CD4-positive, alpha-beta T cell treated with Interleukin-1 beta for 1 hour (primary cell): ENCODE measurements at places on chromosomes 12 and 14.

DNA sequence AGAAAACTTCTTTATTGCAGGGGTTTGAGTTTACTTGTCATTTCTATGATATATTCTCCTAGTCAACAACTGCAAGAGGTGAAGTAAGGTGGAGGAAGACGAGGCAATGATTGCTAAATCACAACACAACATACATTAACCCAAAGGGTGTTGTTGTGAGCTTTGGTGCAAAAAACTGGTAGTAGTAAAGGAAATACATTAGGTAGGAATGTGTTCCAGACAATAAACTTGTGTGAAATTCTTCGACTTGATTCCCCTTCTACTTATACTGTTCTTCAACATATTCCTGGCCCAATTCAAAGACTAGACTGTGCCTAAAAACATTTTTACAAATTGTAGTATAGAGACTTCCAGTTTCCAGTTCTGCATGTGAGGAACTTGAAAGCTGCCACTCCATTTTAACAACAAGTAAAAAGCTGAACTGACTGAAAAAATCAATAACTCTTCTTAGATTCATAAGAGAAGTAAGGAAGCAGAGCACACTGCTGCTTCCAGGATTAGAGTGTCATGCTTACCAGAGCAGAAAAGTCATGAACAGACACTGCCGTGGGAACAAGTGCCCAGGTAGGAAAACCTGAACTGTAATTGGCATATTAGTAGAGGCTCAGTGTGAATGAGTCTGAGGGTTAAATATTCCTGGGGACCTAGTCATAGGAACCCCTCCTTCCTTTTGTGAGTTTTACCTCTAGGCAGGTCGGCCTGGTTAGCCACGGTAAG is 22.2 kb downstream of the COX8C start:
- DNase-seq, result no peak

DNA sequence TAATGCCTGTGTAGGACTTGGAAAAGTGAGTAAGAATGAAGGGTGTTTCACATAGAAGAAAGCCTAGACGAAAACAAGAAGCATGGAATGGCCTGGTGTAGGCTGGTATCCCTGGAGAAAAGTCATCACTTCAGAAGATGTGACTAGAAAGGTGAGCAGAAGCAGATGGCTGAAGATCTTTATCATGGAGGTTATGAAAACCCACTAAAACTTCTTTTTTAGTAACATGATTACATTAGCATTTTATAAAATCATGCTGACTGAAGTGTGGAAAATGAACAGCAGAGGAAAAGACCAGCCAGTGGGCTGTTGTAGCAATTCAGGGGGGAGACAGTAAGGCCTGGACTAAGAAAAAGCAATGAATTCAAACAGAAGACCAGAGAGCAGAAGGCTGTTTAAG is 114.5 kb upstream of the G2E3 start:
- no peak for DNase-seq

DNA sequence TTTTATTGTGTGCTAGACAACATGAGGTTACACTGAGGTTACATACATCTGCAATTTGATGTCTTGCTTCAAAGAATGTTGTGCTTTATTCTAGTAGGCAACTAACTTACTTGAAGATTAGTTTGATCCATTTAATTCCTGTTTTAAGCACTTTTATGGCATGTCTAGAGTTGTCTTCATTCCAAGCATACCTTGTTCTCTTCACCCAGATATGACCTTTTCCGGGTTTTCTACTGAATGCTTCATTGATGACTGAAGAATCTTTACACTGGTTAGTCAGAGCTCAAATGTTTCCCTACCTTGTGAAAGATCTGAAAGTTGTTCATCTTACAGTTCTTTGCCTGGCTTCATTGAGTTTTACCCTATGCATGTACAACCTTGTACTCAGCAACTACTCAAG is 274.0 kb upstream of the KITLG start:
- no peak for DNase-seq

DNA sequence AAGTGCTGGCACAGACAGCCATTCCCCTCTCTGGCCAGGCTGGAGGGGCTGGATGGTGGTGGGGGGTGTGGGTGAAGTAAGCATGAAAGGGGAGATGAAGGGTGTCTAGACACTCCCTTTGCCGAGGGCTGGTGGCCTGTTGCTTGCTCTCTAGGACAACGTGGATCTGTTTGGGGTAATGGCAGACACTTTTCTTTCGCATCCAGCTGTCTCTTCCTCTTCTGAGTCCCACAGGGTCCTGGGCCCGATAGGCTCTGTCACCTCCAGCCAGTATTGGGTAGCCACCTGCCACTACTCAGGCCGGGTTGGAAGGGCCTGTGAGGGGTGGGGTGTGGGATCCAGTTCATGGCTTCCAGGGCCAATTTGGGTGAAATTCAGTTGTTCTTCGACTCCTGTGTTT is 218.1 kb downstream of the CACNA1C start:
- no peak for DNase-seq

DNA sequence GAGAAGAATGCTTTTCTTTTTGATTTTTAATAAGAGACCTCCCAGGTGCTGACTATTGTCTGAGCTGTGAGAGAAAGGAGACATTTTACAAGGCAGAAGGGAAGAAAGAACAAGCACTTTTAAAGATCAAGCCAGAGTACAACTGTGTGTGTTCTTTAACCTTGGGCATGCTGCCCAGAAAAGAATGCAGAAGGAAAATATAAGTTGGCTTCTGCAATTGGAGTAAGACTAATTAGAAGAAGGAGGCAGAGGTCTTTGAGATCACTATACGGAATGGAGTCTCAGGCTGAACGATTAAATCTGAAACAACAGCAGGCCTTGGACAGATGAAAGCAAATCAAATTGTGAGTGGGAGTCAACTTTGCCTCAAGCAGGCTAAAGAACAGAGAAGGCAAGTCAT is 230.5 kb downstream of the ATP23 start:
- DNase-seq, result no peak

GRCh38 chr14:31189346-31190218 is 18.0 kb downstream of the HECTD1 start:
- DNase-seq, result no peak

DNA sequence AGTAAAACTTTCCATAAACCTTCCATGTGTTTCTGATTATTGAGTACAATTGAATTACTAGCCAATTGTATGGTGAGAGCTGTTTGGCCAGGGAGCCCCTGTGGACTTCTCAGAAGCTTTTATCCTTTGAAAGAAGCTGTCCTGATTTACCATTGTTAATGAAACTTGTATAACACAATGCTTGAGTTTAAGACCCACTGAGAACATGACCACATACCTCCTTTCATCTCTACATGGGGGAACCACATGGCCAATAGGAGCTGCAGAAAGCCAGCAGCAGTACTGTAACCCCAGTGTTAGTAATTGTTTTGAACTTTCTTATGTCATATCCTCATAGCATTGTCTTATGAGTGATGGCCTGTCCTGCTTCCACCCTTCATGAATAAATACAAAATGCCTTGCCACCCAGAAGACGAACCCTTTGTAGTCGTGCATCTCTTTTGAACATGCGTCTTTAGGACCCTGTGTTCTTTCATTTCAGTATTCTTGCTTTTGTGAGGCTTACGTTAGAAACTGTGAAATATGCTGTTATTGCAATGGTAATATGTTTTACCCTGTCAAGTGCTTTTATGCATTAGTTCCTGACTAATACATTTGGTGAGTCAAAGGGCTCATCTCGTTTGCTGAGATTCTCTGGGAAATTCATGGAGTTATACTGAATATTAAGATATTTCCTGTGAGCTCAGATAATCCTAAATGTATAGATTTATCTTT is 815.7 kb downstream of the NRXN3 start:
- DNase-seq, result no peak

- DNase-seq, result peak; percentile 56
These were observed at the start of gene IGFBP6 for GRCh38 chr12:53097564-53098353. Gene IGFBP6, plus strand, starts transcription at chr12:53097667. Its CDS starts 51 bp downstream, at chr12:53097718.

- no peak for DNase-seq
These were observed 26.0 kb downstream of the XRCC3 start for GRCh38 chr14:103688906-103689902.

GRCh38 chr12:42802785-42803189 is 213.2 kb upstream of the PRICKLE1 start:
- DNase-seq, result no peak

DNA sequence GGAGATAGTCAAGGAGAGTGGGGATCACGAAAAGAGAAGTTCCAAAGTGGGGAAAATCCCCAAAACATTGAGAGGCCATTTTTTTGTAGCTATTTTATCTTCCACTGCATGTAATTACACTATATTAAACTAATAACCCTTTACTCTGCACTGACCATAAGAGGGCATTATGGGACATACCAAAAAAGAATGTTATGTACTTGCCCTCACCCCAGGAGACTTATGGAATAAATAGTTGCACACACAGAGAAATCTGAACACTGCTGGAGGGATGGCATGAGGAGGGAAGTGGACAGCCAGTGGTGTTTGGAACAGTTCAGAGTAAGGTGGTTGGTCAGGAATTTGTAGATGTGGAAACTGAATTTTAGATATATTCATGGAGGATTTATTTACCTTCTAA is 422.9 kb downstream of the SNAPC1 start:
- no peak for DNase-seq

DNA sequence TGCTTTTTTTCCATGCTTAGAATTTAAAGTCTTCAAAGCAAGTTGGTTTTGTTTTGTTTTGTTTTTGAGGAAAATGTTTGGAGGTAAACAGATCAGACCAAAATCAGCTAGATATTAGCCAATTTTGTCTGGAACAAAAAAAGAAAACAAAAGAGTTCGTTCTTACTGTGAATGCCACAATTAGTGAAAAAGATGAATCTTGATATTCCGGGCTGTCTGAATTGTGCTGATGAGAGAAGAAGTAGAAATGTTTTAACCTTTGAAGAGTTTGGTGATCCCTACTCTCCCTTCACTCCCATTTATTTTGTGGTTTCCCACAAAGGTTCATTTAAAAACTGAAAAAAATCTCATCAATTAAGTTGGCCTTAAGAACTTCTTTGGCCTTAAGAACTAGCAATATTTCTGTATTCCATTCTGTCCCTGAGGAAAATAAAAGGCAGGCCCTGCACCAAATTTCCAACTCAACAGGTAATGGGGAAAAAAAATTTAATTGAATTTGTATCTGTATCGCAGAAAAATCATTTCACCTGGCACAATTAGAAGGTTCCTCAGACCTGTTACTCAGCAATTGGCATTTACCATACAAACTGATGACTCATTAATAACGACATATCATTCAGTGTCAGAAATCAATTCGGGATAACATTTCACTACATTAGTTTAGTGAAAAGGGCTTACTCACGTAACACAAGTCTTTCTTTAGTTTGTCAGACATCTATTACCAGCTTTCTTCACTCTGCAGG is 562 bp upstream of the GLIPR1L2 start:
- no peak for DNase-seq

DNA sequence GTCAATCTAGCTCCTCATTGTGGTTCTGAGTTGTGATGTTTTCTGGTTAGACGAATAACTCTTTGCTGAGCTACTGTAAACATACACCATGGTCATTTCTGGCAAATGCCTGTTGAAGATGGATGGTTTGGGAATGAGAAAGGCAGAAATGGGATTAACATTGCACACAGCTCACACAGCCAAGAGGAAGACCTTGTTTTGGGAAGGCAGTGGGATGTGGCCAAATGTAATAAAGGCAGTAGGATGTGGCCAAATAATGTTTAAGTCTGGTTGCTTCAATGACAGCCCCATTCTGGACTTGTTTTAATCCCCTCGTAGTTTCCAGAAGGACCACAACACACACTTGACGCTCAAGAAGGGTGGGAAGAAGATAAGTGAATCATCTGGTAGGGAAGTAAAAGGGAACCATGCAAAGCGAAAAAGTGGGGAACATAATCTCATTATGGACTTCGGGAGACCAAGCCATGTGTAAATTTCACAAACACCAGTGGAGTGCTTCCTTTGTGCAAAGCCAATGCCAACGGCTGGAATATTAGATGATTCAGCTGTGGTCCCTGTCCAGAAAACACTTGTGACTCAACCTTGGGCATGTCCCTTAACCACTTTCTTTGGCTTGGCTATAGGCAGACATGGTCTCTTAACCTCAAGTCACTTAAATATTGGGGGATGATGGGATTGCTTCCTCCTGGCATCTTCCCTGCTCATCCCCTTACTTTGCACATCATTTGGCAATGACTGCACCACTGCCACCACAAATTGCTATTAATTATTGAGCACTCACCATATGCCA is 284.4 kb upstream of the CRY1 start:
- DNase-seq, result no peak

DNA sequence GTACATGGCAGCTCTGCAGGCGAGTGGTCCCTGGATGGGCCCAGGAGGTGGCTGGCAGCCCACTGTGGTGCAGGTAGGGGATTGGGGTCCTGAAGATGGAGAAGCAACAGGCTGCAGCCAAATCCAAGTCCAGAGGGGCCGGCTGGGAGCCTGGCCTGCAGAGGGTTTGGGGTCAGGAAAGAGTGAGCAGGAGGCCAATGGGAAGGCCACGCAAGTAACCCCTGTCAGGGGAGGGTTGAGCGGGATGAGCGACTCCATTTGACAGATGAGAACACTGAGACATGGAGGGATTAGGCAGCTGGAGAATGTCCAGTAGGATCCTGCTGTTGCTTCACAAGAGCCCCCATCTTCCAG is 136.0 kb downstream of the BCL11B start:
- DNase-seq, result no peak

- DNase-seq, result no peak
These were observed 827 bp upstream of the TEDC1 start for GRCh38 chr14:105490267-105490571.

- no peak for DNase-seq
These were observed 14.4 kb upstream of the TBX5 start for GRCh38 chr12:114420182-114420943.

- peak; percentile 44 for DNase-seq
These were observed 28.8 kb downstream of the HOXC4 start for GRCh38 chr12:54082397-54082892.

- DNase-seq, result no peak
These were observed 96.7 kb upstream of the PPP4R3A start for GRCh38 chr14:91606851-91607250.

- DNase-seq, result peak; percentile 38
These were observed 22.9 kb downstream of the SPTLC2 start for GRCh38 chr14:77593501-77593961.

- no peak for DNase-seq
These were observed 342.9 kb downstream of the PAWR start for GRCh38 chr12:79347866-79348265.

GRCh38 chr14:22977684-22978486 is 4.5 kb downstream of the AJUBA start:
- no peak for DNase-seq

GRCh38 chr14:99626041-99626648 is 18.8 kb upstream of the HHIPL1 start:
- no peak for DNase-seq

DNA sequence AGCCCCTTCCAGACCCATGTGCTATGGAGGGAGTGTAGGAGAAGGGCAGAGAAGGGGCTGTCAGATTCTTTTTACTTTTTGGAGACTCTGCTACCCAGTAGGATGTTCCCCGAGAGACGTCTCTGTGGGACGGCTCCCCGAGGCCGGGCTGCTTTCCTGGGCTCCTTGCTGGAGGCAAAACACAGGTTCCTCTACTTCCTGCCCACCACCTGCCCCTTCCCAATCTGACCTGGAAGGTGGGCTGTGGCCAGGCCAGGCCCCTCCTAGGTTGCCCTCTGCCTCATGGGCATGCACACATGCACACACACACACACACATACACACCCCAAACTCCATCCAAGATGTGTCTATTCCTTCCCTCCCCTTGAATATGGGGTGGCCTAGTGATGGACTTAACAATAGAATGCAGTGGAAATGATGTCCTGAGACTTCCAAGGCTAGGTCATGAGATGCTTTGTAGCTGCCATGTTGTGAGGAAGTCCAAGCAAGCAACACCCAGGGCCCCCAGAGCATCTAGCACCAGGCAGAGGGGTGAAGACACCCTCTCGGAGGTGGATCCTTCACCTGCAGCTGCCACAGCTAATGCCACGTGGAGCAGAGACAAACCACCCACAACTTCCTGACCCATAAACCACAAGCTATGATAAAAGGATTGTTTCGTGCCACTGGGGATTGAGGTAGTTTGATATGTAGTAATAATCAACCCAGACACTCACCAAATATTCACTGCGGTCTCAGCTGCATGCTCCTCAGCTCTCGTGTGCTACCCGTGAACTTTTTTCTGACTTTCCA is 1.6 kb upstream of the ASB2 start:
- peak; percentile 78 for DNase-seq
